ENCODE measurements at places on chromosomes 2 and 18. TPM values are rescaled to one million over a fixed set of nuclear protein-coding genes. Genes with fewer than 3 reads are reported as not detected.

CCDC150 gene
- 10.1 TPM for total RNA-seq

DNA sequence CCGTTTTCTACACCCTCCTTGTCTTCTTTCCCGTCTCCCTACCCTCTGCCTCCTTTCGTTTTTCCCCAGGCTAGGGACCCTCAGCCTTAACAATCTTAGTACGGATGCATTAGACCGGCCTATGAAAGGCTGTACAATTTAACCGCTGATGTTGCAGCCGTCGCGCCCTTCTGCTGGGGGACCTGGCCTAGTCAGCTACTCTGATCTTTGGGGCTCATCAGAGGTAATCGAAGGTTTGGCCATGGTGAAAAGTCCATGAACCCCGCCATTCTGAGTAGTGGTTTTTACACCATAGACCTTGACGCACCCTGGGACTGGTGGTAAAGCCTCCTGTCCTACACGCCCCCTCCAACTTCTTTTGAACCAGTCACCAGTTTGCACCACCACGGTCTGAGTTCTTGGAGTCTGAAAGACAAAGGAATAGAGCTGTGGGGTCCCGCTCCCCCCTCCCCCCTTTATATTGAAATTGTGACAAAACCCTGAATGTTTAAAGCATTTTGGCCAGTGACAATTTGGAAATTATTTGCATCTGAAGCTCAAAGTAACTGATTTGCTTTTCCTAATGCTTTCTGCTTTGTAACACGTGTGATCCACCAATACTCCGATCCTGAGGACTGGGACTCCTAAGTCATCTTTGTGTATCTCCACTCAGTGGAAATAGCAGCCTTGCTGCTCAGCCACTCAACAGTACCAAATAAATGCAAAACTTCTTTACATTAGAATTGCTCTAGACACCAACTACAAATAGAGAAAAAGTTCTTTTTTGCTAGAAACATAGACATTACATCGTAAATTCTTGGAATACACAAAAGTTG is 642 bp upstream of the SRSF7 start:
- no peak for DNase-seq

GRCh38 chr2:206987810-206988209 is 48.5 kb downstream of the CPO start:
- DNase-seq = no peak

ANAPC1 gene
- total RNA-seq = 20.5 TPM

- no peak for DNase-seq
Measured at GRCh38 chr2:38185012-38185491, 109.1 kb upstream of the CYP1B1 start.

DNA sequence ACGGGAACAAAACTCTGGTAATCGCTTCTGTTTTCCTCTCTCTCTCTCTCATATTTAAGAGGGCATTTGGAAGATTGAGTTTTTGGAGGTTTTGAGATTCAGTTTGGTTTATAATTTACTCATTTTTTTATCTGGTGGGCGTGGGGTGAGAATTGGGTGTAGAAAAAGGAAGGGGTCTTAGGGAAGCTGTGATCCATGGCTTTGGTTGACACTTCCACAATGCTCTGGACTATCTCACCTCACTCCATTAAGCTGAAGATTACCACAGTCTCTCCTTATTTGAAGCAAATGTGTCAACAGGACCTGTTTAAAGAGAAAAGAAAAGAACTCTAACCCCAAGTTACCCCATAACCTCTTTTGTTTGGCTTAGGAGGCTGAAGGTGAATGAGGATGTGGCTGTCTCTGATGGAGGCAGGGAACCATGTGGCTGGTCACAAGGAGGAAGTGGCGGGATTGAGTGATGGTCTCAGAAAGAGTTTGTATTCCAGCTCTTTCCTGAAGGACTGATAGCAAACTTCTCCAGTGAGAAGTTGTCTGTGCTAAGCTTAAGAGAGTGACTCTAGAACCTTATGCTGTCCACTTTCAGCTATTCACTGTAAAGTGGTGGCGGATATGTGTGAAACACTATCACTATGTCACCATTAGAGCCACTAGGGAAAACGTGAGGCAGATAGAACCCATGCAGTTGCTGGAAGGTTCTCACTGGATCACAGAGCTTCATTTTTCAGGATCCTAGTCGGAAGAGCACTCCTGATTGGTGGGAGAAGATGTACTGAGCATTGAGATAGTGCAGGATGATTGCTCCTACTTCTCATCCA is 934 bp downstream of the ZNF804A start:
- no peak for DNase-seq

DNA sequence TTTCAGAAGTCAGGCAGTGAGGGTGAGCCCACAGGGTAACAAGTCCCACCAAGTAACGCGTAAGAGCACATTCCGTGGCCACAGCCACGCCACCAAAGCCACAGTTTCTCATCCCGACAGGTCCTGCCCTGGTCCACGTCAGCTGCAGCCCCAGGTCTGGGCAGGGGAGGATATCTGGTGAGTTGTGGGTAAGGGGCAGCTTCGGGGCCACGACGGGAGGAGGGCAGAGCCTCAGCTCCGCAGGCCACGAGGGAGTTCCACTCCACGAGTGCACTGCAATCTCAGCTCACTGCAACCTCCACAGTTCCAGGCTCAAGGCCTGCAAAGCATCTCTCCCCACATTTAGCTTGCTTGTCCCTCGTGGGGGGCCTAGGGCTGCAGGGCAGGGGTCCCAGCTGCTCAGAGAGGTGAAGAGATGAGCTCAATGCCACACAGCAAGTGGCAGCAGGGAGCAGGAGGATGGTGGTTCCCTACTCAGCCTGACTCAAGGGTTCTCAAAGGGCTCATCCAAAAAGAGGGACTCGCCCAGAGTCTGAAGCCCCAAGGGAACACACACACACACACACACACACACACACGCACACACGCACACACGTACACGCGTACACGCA is 12.5 kb downstream of the SNORC start:
- no peak for DNase-seq

DNA sequence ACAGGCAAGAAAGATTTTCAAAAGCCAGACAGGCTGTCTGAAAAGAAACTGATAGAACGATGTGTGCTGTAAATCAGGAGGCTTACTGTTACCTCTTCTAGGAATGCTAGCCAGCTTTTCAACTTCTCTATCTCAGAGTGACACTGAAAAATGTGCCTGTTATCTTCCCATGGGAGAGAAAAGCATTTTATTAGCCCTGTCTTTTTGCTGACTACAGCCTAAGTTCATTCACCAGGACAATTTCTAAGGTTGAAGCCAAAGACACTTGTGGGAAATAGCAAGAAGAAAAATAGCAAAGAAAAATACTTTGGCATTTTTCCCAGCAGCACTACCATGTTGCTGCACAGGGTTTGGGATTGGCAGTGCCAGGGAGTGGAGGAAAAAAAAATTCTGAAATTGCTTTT is 34.0 kb downstream of the ABCB11 start:
- DNase-seq = no peak

FAM117B gene
- 15.6 TPM for total RNA-seq

- no peak for DNase-seq
Measured at GRCh38 chr2:55718165-55719008, 24.7 kb upstream of the PNPT1 start.

MRPL33 gene
- 78.7 TPM for total RNA-seq

GRCh38 chr2:176328149-176328548 is 58.9 kb downstream of the MTX2 start:
- DNase-seq = no peak

- no peak for DNase-seq
Measured at GRCh38 chr18:55152801-55153200, 193.5 kb upstream of the CCDC68 start.

DNA sequence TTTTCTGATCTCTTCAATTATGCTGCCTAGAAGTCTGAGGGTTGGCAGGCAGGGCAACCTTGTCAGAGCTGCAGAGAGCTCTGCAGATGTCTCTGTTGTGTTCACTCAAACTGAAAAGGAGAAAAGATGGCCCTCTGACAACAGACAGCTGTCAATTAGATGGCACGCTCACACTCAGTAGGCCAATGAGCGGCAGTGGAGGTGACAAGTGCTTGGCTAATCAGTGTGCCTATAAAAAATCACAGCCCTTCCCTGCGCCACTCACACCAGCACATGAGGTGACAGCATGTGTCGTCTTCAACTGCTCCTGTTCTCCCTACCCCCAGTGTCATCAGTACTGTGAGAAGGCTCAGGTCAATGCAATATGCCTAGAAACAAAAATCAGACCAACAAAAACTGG is 203.9 kb downstream of the TCF4 start:
- no peak for DNase-seq

DNA sequence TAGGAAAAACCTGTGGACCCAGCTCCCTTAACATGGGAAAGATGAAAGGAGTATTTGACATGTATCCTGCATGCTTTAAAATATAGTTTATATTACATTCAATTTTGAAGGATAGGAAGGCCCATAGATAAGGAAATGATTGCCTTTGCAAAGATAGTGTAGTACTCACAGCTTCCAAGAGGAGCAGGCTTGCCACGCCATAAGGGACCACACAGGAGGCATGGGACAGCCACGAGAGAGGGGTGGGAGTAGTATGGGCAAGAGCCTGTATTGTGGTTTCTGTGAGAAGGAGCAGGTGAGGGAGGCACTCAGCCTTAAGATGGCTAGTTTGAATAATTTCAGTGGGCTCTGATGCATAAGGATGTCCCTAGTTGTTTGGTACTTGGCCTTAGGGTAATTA is 740.3 kb downstream of the SATB2 start:
- DNase-seq = no peak

TOGARAM2 gene
- 0.48 TPM for total RNA-seq

GRCh38 chr2:3483227-3483985 is 35.9 kb downstream of the ADI1 start:
- DNase-seq = no peak

FAM210A gene
- 14.7 TPM for total RNA-seq

GRCh38 chr2:126913881-126914615 is 15.4 kb downstream of the TEX51 start:
- DNase-seq = no peak

GRCh38 chr18:58601468-58602266 is 27.2 kb downstream of the ALPK2 start:
- no peak for DNase-seq

MROH2A gene
- 0.31 TPM for total RNA-seq

DPYSL5 gene
- not detected for total RNA-seq

DPP4 gene
- 3.1 TPM for total RNA-seq

IMMT gene
- 55.1 TPM for total RNA-seq

DNA sequence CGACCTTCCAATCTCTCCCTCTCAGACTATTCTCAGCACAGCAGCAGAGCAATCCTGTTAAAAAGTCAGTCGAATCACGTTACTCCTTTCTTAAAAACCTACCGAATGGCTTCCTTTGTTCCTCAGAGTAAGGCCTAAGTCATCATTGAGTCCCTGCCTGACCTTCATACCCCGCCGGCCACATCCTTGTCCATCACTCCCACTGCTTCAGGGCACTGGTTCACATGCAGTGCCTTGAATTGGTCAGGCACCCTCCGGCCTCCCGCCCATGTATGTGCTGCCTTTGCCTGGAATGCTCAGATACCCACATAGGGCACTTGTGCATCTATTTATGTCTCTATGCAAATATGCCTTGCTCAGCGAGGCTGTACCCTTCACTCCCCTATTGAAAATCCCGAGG is 206.4 kb downstream of the DLGAP1 start:
- no peak for DNase-seq

DNA sequence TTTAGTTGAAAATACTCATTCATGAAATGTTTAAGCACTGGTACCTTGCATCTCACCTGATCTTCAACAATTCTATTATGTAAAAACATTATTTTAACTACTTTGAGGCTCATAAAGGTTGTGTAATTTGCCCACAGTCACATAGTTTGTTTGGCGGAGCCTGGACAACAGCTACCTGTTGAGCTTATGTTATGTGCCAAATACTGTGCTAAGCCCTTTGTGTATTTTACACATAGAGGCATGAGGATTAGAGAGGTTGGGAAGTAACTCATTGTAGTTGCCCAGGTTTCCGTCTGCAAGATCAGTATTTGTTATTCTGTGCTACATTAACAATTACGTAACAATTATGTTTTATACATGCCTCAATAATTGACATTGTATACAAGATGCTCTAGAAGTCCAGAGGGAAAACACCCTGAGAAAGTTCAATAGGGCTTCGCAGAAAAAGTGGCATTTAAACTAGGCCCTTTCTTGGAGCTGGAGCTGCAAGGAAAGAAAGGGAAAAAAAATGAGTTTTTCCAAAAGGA is 80.4 kb downstream of the BOLA3 start:
- no peak for DNase-seq

DUSP19 gene
- 0.70 TPM for total RNA-seq

- peak; percentile 13 for DNase-seq
Measured at GRCh38 chr2:237662671-237663093, 35.3 kb downstream of the LRRFIP1 start.

TUBA3D gene
- not detected for total RNA-seq

GRCh38 chr2:172364261-172364660 is 63.1 kb upstream of the ITGA6 start:
- DNase-seq = no peak

GRCh38 chr2:102037681-102038080 is 45.9 kb downstream of the IL1R2 start:
- DNase-seq = no peak

ZNF521 gene
- total RNA-seq = 4.8 TPM

DNA sequence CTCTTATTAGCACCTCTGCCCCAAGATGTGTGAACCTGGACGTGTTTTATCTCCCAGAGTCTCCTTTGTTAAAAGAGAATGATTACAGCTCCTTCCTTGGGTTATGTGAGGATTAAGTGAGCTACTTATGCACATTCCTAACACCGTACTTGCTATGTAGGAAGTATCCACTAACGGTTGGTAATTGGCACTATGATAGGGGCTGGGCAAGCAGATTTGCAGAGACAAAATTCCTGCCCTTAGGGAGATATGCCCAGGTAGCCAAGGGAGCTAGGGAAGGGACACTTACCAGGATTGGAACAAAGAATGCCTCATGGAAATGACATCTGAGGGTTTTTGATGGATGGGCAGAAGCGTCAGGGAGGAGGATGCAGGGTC is 11.5 kb upstream of the ALPK2 start:
- no peak for DNase-seq

DNA sequence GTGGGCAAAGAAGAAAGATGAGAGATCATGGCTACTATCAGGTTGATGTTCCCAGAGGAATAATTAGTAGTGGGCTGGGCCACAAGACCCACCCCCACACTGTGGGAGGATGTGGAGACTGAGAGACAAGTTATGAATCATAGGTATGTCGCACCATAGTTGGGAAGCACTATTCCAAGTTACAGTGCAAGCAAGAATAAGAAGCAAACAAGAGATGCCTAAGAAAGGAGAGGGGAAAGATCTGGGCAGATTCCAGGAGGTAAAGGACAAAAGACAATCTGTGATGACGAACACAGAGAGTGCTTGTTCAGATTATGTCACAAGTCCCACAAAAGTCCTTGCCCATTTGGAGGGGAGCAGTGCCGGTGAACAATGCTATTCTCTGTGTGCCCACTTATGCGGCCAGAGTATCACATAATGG is 56.6 kb downstream of the FAM228A start:
- DNase-seq = no peak

ESPNL gene
- not detected for total RNA-seq

FHL2 gene
- total RNA-seq = 89.1 TPM

GRCh38 chr2:103284750-103285149 is 522.9 kb downstream of the TMEM182 start:
- DNase-seq = no peak

DNA sequence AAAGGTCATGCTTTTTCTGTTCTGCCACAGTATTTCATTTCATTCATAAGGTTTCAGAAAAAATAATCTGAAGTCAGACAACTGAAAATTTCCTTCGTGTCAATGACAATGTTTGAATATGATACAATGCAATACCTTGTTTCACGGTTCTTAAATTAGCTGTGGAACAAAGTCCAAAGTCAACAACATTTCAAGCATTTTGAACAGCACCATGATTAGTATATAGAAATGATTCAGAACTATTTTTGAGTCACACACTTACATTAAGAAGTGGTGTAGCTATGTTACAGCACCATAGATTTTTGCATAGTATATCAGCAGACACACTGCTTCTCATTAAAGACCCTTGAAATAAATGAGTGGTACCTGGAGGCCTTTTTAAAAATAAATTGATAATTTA is 178.3 kb upstream of the DSEL start:
- no peak for DNase-seq

Data from esophagus squamous epithelium (tissue), 5 donors.